ENCODE measurements at places on chromosomes 16 and 17.

DNA sequence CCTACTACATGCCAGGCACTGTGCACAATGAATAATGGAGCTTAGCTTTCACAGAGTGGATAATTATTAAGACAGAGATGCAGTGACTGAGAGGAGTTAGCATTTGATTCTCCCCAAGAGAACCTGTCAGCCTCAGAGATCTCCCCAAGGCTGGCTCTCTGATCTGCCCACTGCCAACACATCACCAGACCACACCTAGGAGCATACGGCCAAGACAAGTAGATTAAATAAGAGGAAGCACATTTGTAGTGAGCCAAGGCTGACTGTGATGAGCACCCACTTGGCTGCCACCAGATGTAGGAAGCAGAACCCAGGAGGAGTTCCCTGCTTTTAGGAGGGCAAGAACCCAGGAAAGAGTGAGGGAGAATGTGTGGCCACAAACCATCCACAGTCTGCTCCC lies 130.1 kb downstream of the SPACA3 start:
- no peak for DNase-seq

DNA sequence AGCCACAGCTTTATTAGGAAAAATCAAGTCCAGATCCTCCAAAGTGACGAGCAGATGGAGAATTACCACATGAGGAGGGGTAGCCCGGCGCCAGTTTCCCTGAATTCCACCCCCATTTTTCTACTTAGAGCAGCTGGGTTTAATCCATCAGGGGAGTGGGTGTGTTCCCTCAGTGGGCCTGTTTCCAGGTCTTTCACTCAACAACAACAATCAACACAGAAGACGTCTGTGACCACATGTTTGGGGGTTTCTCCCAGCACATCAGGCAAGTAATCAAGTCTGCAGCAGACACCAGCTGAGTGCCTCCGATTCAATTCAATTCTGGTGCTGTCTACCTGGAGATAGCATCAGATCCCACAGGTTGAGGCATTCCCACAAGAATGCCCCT lies 6.8 kb downstream of the SLC6A2 start:
- DNase-seq = peak; percentile 22

DNA sequence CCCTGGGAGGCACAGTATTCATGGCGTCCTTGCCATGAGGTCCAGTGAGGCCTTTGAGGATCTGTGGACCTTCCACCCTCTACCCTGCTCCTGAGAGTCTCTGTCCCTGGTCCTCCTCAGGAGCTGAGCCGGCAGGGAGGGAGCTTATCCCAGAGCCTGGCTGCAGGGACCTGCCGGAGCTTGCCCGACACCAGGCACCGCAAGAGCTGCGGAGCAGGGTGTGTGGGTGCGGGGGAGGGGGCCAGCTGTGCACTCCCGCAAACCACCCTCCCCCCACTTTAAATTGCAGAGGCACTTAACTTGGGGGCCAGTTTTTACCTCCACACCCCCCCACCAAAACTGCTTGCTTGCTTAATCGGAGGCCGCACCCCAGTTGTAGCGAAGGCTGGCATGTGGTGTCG lies 609 bp upstream of the ZNF750 start:
- DNase-seq = no peak

GRCh38 chr17:59010026-59010425 lies 96.7 kb downstream of the TRIM37 start:
- no peak for DNase-seq

DNA sequence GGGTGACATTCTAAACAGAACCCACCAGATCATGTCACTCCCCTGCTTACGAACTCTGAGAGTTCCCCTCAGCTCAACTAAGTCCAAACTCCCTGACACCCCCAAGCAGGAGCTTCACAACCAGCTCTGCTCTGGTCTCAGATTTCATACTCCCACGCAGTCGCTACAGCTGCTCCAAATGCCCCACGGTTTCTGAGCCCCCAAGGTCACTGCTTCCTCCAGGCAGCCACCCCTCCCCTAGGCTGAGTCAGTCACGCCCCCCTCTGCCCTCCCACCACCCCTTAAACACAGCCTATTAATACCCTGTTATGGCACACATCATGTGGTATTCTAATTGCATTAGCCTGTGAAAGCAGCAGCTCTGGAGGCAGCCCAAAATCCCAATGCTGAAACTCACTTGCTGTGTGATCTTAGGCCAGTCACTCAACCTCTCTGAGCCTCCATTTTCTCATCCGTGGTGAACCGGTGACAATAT lies 51.5 kb downstream of the GSG1L start:
- peak; percentile 22 for DNase-seq

DNA sequence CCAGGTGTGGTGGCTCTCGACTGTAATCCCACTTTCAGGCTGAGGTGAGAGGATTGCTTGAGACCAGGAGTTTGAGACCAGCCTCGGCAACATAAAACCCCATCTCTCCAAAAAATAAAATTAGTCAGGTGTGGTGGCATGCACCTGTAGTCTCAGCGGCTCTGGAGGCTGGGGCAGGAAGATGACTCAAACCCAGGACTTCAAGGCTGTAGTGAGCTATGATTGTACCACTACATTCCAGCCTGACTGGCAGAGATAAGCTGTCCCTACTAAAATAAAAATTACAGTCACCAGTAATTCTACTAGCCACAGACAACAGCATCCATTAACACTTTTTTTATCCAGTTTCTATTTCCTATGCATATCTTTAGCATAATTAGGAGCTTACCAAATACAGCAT lies 176.3 kb downstream of the CPPED1 start:
- DNase-seq = no peak

DNA sequence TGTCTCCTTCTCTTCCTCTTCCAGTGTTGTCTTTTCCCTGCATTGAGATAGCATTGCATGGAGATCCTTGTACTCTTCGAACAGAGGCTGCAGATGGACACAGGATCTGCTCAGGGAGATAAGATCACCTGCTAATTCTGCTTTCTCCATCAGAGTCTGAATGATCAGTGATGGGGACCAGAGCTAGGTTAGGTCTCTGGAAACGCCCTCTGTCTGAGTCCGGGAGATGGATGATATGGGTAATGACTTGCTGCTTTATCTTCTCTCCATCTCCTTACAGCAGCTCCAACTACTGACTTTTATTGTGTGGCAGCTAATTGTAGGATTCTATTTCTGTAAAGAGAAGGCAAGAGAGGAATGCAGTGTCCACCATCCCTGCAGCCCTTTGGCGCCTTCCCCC lies 435.6 kb downstream of the WWOX start:
- no peak for DNase-seq

DNA sequence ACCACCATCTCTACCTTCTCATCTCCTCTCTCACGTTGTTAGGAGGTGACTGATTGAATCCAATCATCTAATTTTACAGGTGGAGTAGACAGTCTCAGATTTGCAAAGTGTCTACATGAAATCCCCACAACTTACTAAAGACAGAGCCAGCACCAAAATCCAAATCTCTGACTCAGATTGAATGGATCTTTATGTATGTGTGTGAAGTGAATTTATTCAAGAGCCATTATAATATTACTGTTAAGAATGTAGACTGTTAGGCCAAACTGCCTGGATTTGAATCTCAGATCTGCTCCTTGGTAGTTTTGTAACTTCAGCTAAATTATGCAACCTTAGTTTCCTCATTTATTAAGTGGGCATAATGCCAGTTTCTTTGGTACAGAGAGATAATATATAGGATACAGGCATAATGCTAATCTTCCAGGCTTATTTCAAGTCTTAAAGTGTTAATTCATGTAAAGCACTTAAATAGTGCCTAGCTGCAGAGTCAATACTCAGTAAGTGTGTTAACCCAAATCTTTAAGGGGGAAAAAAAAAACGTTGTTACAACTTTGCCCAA lies 12.7 kb downstream of the CNEP1R1 start:
- DNase-seq = peak; percentile 19

GRCh38 chr16:66474750-66475199 lies 47.7 kb downstream of the BEAN1 start:
- no peak for DNase-seq

DNA sequence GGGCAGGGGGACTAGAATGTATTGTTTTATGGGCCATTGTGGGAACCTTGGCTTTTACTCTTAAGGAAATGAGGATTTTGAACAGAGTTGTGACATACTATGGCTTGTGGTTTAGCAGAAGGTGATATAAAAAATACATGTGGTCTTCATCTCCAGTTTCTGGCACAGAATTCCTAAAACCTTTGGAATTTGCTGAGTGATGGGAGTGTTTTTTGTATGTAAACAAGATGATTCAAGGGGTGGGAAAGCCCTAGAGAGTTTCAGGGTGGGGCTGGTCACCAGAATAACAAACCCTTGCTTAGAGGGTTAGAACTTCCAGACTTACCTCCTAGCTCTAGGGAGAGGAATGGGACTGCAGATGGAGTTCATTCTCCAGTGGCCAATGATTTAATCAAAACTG lies 316.1 kb downstream of the PHKB start:
- DNase-seq = peak; percentile 89

DNA sequence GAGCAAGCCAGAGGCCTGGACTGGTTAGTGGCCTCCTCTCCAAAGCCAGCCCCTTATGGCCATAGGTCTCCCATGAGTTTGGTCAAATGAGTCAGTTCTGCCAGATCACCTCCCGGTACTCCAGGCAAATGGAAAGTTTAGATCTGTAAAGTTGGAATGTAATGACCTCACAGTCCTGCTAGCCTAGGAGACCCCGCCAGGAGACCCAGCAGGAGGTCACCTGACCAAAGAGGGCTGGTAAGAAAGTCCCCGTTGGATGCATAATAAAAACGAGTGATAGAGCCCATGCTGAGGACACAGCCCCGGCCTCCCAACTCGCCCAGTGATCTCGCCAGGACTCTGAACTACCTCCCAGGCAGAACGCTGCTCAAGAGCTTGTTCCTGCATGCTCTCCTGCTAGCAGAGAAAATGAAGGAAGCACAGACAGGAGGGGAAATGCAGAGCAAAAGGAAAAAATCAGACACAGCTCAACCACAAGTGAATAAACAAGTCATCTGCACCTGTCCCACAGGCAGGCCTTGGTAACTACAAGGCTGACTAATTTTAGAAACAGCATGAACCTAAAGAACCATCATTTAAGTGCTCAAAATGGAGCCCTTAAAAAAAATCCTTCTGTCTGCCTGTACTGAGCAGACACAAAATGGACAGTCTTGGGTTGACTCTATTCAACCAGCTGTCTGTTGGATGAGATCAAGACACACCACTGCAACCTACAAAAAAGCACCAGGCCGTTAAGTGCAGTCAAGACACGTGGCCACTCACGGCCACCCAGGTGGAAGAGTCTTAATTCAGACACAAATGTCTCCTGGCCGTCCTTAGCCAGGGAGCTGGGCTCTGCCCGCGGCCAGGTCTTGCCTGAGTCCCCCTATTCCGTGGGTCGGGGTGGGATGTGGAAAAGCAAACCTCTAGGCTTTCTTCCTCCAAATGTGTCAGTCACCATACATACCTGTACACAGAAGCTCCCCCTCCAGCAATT lies 9.2 kb downstream of the CDIP1 start:
- DNase-seq = peak; percentile 42

Data from fibroblast of mammary gland (primary cell).